ENCODE measurements at places on chromosomes 5 and 9. TPM values are rescaled to one million over a fixed set of nuclear protein-coding genes. Genes with fewer than 3 reads are reported as not detected.

The PCDHGB3 gene
- polyA plus RNA-seq, result 3.0 TPM

- DNase-seq, result no peak
Observed at GRCh38 chr5:33827885-33828284, 63.9 kb downstream of the ADAMTS12 start.

DNA sequence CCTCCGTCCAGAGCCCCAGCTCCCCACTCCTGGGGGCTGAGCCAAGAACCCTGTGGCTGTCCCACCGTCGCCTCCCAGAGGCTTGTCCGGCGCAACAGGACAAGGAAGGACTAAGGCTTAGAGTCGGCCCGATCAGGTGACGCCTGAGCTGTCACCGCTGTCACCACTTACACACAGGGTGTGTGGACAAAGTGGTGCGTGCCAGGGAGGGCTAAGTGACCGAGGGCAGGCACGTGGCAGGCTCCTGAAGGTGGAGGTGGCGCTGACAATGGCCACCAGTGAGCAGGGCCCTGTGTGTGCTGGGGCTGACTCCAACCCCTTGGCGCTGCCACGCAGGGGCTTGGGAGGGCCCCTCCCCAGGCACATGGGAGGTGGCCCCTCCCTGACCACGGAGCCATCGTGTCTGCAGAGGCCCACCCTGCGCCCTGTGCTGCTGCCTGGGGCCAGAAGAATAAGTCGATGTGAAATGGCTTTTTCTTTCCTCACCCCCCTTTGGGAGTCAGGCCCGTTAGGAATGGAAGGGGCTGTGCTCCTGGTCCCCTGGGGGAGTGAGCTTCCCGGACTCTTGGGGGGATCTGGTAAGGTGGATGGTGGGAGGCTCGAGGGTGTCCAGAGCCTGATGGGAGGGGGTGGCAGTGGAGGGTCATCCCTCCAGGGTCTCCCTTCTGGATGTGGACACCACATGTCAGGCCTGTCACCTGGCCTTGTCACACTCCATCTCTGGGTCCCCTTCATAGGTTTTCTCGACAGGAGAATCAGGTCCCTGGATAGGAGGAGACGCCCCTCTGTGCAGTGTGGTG is 2.6 kb upstream of the GPSM1 start:
- DNase-seq, result no peak

DNA sequence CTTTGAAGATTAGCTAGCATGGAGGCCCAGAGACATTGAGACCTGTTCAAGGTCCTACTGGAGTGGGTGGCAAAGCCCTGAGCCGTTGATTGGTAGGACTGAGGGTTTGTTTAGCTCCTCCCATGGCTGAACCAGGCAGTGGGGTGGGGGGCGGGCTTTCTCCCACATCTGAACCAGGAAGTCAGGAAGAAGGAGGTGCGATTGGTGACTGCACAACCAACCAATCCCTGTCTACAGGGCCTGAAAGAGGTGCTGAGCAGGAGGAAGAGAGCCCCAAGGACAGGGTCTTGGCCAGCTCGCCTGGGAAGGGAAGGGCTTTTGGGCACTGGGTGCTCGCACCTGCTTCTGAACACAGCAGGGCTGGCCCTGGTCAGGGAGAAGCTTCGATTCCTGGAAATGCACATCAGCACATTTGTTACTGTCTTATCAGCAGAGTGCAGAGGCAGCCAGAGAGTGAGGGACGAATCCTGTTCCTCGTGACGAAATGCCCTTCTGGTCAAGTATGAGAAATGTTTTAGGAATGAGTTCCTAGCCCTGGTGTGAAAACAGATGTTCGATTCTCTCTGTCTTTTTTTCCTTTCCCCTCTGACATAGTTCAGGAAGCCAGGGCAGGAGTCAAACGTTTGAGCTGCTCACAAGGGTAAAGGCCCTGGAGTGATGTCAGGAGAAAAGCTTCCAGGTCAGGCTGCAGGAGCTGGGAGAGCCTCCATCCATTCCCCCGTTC is 294.8 kb upstream of the KLF4 start:
- peak; percentile 63 for DNase-seq

The MAP1B gene
- 30.9 TPM for polyA plus RNA-seq

The PHYHD1 gene
- polyA plus RNA-seq, result 15.6 TPM

DNA sequence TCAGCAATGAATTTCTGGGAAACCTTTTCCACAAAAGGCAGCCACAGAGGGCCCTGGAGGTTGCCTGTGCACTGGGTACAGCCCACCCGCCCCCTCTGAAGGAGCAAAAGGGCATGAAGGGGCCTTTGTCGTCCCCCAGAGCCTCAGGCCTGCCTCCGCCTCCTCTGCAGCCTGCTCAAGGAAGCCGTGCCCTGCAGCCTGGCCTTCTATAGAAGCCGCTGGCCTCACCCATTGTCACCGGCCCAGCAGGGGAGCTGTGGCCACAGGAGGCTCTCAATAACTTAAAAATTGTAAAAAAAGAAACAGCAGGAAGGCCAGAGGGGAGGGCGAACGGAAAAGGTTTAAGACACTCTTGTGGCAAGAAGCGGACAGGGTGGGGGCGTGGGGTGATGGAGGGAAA is 213.3 kb downstream of the IRX2 start:
- no peak for DNase-seq

- DNase-seq, result no peak
Observed at GRCh38 chr9:91308191-91308590, 53.5 kb downstream of the AUH start.

GRCh38 chr5:85293145-85293785 is 908.6 kb upstream of the EDIL3 start:
- DNase-seq, result no peak

DNA sequence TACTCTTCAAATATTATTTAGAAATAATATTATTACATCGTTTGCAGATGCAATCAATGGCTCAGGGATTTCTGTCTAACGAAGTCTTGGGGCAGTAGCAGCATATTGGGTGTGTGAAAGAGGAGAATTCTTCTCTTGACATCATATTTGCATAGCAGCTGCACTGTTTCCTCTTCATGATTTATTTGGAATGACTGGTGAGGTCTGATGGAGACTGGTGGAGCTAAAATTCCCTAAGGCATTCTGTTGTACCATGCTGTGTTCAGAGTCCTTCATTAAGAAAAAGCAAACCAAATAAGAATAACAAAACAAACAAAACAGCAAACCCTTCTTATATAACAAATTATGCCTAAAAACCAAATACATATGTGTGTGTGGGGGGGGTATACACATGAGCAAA is 177.6 kb downstream of the DIRAS2 start:
- DNase-seq, result no peak

The CD180 gene
- polyA plus RNA-seq, result not detected

GRCh38 chr5:109786206-109786855 is 96.6 kb downstream of the MAN2A1 start:
- DNase-seq, result no peak

DNA sequence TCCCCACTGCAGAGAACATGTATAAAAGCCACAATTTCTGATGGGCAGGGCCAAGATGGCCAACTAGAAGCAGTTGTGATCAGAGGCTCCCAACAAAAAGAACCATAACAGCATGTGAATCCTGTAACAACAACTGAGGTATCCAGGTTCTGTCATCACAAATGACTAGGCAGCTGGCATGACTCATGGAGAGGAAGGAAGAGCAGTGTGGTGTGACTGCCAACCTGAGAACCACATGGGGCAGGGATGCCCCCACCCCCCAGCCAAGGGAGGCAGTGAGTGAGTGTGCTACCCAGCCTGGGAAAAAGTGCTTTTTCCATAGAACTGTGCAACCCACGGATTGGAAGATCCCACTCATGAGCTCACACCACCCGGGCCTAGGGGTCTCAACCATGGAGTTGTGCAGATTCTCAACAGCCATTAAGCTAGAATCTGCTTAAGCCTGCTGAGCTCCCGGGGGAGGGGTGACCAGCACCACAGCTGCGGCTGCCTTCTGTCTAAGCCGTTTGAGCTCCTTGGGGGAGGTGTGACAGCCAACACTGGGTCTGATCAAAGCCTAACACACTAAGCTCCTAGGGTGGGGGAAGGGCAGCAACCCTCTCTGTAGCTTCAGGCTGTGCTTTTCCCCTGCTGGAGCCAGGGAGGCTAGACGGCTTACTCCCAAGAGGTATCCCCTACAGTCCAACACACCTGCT is 80.1 kb upstream of the DMAC1 start:
- no peak for DNase-seq

The NUTM2G gene
- polyA plus RNA-seq, result not detected

The ECM2 gene
- polyA plus RNA-seq, result 1.9 TPM

The SLC25A2 gene
- polyA plus RNA-seq, result not detected
